ENCODE measurements at places on chromosomes 7 and 10. TPM values are rescaled to one million over a fixed set of nuclear protein-coding genes. Genes with fewer than 3 reads are reported as not detected.

The ITGA8 gene
- total RNA-seq, result not detected

- peak; percentile 26 for DNase-seq
- H3K4me1 ChIP-seq, result peaks cover 21% of the 10 kb centered on the region
- H3K27me3 ChIP-seq, result peaks cover 2% of the 10 kb centered on the region
- peak overlapping the region; percentile 1 for H3K27ac ChIP-seq
- H3K36me3 ChIP-seq, result peaks cover 16% of the 10 kb centered on the region
Measured at GRCh38 chr10:49508249-49508648, 30.7 kb downstream of the ERCC6 start.

GRCh38 chr7:140238778-140239652, 62.2 kb upstream of the KDM7A start:
- H3K27me3 ChIP-seq, result no peaks in the 10 kb centered on the region
- H3K36me3 ChIP-seq, result no peaks in the 10 kb centered on the region
- no peak overlapping the region for H3K4me3 ChIP-seq
- H3K4me1 ChIP-seq, result peaks cover 15% of the 10 kb centered on the region
- DNase-seq, result no peak

DNA sequence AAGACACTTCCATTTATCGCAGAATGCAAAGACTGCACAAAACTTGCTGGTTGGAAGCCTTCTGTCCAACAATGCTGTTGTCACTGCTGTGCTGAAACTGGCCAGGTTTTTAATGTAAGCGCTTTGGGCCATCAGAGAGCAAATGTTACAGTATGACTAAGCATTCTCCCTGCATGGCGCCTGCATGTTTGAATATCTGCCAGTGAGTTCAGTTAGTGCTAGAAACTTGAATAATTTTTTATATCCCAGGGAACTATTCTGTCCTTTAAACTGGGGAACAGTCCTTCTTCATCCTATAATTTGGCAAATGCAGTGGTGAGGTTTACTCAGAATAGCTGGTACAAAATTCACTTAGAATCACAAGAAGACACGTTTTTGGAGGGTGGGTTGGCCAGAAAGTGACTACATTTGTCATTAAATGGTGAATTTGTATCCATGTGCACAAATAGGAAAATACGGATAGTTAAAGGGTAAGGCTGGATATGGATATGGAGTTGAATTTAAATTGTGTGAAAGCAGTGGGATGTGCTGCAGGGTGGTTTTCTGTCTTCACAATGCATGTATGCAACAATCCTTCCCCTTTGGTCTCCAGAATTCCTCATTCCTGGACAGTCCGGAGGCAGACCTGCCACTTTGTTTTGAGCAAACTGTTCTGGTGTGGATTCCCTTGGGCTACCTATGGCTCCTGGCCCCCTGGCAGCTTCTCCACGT, 1.7 kb downstream of the ABCC2 start:
- peaks cover 3% of the 10 kb centered on the region for H3K36me3 ChIP-seq
- no peak overlapping the region for H3K27ac ChIP-seq
- no peaks in the 10 kb centered on the region for H3K27me3 ChIP-seq
- H3K4me3 ChIP-seq, result no peak overlapping the region

GRCh38 chr7:36831049-36831448, 106.8 kb upstream of the AOAH start:
- no peaks in the 10 kb centered on the region for H3K4me1 ChIP-seq
- H3K27me3 ChIP-seq, result no peaks in the 10 kb centered on the region
- H3K36me3 ChIP-seq, result peaks cover 1% of the 10 kb centered on the region
- no peak overlapping the region for H3K4me3 ChIP-seq

DNA sequence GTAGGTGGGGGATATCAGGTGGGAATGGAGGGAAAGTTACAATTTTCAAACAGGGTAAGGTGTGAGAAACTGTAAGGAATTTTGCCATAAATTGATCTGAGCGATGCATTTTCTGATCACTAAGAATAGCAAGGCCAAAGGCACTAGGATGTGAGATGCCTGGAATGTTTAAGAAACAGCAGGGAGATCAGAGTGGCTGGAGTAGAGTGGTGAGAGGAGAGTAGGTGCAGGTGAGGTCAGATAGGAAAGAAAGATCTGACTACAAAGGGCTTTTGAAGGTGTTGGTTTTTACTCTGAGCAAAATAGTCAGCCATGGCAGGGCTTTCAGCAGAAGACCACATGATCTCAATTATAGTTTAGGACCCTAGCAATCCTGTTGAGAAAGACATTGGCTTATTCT, 55.0 kb downstream of the HDAC9 start:
- H3K36me3 ChIP-seq, result no peaks in the 10 kb centered on the region
- no peak for DNase-seq
- H3K4me1 ChIP-seq, result no peaks in the 10 kb centered on the region
- H3K27me3 ChIP-seq, result no peaks in the 10 kb centered on the region
- H3K27ac ChIP-seq, result no peak overlapping the region
- no peak overlapping the region for H3K4me3 ChIP-seq

DNA sequence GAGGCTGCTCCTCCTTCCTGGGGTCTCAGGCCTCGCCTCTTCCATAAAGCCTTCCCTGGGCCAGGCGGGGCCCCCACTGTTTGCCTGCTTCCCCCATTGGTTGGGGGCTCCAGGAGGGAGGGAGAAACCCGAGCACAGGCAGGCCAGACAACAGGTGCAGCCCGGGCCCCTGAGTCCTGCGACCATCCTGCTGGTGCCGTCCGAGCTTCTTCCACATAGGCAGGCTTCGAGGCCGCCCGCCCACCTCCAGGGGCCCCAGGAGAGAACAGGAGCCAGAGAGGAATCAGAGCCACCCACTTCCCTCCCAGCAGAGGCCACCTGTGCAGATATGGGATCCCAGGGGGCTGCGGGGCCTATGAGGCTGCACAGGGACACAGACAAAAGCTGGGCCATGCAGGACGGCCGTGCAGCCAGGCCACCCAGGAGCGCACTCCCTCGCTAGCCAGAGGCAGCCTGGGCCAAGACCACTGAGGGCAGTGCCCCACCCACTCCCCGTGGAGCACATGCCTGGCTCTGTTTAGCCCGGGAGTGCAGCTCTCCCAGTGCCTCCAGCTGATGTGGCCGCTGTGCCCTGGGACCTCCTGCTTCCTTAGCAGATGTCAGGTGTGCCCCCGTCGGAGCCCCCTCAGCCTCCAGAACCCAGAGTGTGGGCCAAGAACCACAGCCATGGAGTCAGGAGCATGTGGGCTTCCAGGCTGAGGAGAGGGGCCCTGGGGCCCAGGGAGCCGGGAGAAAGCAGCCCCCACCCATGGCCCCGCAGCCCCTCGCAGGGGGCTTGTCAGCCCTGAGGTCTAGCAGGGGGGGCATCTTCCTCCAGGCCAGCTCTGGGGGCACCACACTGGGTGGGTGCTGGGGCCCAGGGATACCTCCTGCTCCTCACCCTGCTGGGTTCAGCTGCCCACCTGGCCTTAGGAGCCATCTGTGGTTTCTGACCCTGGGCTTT, 59.9 kb upstream of the INPP5A start:
- no peak for DNase-seq
- peaks cover 9% of the 10 kb centered on the region for H3K27me3 ChIP-seq
- no peaks in the 10 kb centered on the region for H3K36me3 ChIP-seq
- no peak overlapping the region for H3K4me3 ChIP-seq
- H3K4me1 ChIP-seq, result no peaks in the 10 kb centered on the region
- H3K27ac ChIP-seq, result no peak overlapping the region

GRCh38 chr7:158574308-158575036, 13.2 kb downstream of the PTPRN2 start:
- H3K27ac ChIP-seq, result no peak overlapping the region
- DNase-seq, result no peak
- peaks cover 14% of the 10 kb centered on the region for H3K27me3 ChIP-seq

All from activated CD4-positive, alpha-beta memory T cell treated with anti-CD3 and anti-CD28 coated beads for 36 hours (primary cell).